ENCODE measurements at places on chromosomes 3 and 15.

GRCh38 chr3:119259821-119260220, 19.1 kb upstream of the B4GALT4 start:
- DNase-seq: no peak

- DNase-seq: no peak
These were observed 15.3 kb downstream of the P2RY14 start for GRCh38 chr3:151262871-151263525.

- no peak for DNase-seq
These were observed 609.3 kb downstream of the IGSF11 start for GRCh38 chr3:118425272-118425837.

DNA sequence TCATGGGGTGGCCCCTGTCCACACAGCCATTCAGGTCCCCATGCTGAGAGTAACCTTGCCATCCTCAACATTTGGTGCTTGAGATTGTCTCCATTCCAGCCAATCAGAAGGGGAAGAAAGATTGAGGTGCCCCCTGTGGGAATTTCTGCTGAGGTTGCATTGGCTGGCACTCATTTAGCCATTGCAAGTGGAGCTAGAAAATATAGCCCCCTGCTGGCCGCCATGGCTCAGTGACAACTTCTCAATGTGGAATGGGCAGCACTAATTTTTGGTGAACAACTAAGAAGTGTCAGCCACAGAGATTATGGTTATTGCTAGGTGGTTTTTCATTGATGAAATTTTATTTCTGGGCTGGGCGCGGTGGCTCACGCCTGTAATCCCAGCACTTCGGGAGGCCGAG, 22.0 kb downstream of the COL6A6 start:
- no peak for DNase-seq

DNA sequence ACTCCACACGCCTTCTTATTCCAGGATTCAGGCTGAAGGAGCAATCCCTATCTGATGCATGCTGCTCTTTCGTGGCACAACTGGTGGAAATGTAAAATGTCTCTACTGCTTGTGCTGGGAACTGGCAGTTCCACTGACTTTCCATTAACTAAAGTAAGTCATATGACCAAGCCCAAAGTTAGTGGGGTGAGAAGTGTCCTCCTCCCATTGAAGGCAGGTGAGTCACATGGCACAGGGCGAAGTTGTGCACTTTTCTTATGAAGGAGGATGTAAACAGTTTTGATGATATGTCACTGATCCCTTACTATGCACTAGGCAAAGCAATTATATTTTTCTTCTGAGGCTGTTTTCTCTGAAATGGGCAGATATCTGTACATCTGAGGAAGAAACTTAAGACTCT, 51.6 kb downstream of the SLC7A14 start:
- DNase-seq: no peak

GRCh38 chr3:16743276-16743675, 138.1 kb upstream of the DAZL start:
- DNase-seq: no peak

DNA sequence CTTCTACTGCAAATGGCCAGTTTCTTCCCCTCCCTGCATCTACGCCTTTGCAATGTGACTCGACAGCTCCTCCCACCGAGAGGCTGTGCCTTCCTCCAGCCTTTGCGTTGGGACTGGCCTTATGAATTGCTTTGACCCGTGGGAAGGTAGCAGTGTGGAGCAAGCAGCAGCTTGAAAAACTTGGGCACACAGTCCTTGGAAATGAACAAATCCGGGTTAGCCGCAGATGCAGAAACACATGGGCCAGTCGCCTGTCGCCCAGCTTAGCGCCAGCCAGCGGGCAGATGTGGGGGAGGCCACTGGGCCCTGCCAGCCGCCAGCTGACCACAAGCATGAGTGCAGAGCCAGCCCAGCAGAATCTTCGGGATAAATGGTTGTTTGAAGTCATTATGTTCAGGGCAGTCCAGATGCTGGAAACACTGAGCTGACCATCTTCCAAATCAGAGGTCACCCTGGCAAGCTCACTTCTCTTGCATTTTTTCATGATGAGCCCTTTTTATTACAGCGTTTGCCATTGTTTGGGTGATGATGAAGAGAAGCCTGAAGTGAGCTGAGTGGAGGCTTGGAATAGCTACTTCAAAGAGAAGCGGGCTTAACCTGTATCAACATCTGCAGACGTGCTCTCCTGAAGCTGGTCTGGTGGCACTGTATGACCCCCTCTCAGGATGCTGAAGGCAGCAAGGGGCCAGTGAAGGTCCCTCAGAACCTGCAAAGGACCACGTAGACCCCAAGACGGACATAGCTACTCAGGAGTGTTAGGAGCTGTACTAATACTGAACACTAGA, 9.8 kb downstream of the SELENOS start:
- no peak for DNase-seq

DNA sequence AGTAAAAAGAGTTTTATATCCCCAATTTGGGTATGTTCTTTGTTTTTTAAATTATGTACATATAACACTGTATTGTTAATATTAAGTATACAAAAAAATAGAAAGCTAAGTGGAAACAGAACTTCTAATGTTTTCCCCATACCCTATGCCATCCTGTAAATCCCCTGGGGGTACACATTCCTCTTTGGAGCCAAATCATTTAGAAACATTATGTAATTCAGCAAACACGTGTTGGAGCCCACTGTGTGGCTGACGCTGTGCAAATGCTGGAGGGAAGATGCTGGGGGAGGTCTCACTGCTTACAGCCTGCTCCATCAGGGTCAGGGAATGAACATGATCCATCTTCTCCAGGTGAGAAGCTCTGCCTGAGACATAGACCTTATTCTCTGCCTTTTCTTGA, 52.8 kb downstream of the CRTC3 start:
- no peak for DNase-seq

DNA sequence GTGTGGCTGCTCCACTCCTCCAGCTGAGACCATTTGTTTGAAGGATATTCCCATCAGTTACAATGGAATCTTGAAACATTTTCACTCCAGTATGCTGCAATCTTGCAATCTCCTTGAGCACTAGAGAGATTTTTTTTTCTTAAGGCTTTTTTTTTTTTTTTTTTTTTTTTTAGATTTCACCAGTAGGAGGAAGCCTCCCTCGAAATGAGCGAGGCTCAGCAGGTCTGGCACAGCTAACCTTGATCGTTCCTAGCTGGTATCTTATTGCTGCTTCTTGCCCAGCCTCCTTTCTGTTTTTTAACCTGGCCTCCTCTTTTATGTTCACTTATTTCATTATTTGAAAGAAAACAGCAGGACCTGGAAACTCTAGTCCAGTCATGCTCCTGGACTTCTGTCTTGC, 48.1 kb downstream of the RAP2B start:
- no peak for DNase-seq

- DNase-seq: no peak
These were observed 134.1 kb downstream of the ISL2 start for GRCh38 chr15:76470691-76471090.

- DNase-seq: no peak
These were observed 1006.7 kb downstream of the ROBO1 start for GRCh38 chr3:78761126-78761525.

DNA sequence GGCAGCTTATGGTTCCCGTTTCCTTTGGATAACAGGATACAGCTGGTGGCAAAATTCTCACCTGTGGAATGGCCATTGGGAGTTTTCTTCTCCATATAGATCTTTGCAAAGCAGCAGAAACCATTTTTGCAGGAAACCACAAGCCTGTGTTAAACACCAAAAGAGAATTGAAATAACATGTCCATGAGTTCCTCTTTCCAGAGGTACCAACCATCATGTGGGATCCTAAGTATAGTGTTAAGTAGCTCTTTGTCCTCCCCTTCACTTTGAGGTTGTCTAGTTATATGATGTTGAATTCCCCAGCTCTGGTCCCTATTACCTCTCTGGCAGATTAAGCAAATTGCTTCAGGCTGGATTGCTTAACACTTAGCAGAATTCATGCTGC, 94.9 kb downstream of the AKAP13 start:
- DNase-seq: no peak

- DNase-seq: no peak
These were observed 180.6 kb downstream of the LSAMP start for GRCh38 chr3:116264546-116265319.

DNA sequence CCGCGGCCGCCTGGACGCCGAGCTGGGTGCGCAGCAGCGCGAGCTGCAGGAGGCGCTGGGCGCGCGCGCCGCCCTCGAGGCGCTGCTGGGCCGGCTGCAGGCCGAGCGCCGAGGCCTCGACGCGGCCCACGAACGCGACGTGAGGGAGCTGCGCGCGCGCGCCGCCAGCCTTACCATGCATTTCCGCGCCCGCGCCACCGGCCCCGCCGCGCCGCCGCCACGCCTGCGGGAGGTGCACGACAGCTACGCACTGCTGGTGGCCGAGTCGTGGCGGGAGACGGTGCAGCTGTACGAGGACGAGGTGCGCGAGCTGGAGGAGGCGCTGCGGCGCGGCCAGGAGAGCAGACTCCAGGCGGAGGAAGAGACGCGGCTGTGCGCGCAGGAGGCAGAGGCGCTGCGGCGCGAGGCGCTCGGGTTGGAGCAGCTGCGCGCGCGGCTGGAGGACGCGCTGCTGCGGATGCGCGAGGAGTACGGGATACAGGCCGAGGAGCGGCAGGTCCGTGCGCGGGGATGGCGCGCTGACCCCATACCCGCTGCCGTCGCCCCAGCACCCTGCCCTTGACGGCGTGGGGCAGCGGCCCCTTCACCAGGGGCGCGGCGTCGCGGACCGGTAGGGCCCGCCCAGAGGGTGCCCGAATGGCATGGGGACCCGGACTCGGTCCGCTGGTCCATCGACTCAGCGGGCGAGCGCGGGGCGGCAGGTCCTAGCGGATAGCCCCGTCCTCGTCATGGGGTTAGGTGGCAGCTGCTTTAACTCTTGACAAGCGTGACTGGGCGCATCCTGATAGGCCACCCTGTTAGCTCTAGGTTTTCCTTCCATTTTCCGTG, 848 bp downstream of the SYNM start:
- DNase-seq: peak; percentile 9

- DNase-seq: no peak
These were observed 30.1 kb downstream of the GPR15 start for GRCh38 chr3:98561727-98562521.

DNA sequence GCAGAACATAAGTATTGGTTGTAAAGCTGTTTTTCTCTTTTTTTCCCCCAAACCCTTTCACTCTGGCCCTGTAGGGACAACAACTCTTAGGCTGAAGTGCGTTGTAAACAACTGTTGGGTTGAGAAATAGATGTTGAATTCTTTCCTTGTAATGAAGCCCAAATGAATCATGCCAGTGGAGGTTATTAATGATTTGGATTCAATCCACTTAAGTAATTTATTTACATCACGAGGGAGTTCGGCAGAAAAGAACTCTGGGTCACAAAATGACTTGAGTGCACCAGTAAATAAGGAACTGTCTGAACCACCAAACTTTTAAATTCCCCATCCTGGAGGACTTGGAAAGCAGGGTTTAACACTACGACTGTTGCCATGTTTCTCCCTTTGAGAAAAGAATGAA, 218.9 kb downstream of the PDZRN3 start:
- no peak for DNase-seq

GRCh38 chr3:156867174-156867573, 41.0 kb downstream of the LEKR1 start:
- DNase-seq: no peak

- DNase-seq: no peak
These were observed 15.7 kb downstream of the PDIA5 start for GRCh38 chr3:123082370-123083065.

GRCh38 chr3:126083511-126083912, 412 bp downstream of the SLC41A3 start:
- DNase-seq: no peak

DNA sequence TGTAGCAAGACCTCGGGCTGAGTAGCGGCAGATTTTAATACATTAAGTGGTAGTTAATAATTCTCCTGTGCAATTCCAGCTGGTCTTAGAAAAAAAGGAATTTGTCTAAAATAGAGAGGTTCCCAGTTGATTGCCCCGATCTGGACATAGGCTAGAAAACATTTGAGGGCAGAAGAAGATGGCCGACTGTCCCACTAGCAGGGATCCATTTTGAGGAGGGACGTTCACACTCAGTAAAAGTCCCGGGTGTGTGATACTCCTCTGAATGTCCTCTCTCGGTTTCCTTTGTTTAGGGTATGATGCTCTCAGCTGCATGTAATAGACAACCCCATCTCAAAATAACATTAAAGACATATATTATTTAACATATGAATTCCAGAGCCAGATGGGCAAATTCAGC, 77.9 kb upstream of the OXTR start:
- DNase-seq: no peak

DNA sequence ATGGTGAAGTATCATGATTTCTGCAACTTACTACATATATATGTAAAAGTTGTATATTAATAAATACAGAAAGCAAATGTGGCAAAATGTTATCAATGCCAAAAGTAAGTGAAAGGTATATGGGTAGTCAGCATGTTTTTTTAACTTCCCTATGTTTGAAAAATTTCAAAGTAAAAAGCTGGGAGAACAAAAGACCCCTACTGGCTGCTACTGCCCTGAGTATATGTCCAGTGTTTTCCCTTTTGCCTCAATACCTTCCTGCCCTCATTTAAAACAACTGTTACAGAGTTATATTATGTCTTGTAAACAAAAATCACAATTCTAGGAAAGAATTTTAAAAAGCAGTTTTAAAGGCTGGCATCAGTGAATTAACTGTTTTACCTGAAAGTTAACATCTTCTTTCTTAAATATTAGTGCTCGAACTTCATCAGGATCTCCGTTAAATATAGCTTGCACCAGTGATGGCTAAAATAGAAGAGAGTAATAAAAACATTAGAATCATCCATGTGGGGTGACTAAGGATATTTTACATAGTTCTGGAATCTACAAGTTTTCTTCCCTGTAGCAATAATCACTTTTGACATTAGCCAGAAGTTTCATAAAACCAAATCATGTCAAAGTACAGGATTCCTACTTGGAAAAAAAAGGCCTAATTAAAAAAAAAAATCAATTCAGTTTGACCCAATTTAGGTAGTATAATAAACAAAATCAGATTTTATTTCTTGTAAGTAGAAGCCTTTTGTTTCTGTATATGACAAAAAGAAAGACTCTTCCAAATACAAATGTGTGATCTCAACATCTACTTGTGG, 2.7 kb downstream of the ANKRD28 start:
- DNase-seq: no peak

DNA sequence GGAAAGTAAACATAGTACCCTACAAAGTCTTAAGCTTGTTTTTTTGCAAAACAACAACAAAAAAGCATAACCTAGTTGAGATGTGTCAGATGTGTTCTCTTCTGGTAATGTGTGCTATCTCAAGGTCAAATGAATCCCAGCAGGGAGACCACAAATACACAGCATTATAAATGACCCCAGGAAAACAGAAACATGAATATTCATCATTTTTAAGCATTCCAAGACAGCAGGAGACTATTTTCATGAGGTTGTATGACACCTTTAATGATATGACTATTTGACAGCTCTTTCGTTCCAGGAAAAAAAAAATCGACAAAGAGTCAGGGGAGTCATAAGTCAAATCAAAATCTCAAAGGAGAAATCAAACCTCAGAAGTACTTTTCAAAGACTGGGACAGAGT, 62.7 kb upstream of the CBLB start:
- no peak for DNase-seq

- DNase-seq: no peak
These were observed 20.0 kb upstream of the SNX22 start for GRCh38 chr15:64131547-64131946.
